ENCODE measurements at places on chromosomes 2 and 18.

- H3K4me3 ChIP-seq, result no peak overlapping the region
- H3K36me3 ChIP-seq, result no peaks in the 10 kb centered on the region
- H3K4me1 ChIP-seq, result no peaks in the 10 kb centered on the region
- no peak overlapping the region for H3K27ac ChIP-seq
Measured at GRCh38 chr18:53319628-53320027, 904.8 kb downstream of the MBD2 start.

- H3K36me3 ChIP-seq, result no peaks in the 10 kb centered on the region
- DNase-seq, result no peak
- H3K4me1 ChIP-seq, result peaks cover 11% of the 10 kb centered on the region
Measured at GRCh38 chr2:161139098-161139987, 20.9 kb upstream of the TANK start.

GRCh38 chr2:17719562-17720371 is 33.8 kb downstream of the SMC6 start:
- no peaks in the 10 kb centered on the region for H3K27me3 ChIP-seq
- 0 out of 2 replicates have a peak overlapping the region, but pooled peaks have one; percentile 7 for H3K27ac ChIP-seq
- H3K4me3 ChIP-seq, result no peak overlapping the region
- DNase-seq, result peak; percentile 58
- H3K4me1 ChIP-seq, result no peaks in the 10 kb centered on the region

GRCh38 chr18:55470826-55471225 is 117.2 kb downstream of the TCF4 start:
- no peak overlapping the region for H3K27ac ChIP-seq
- no peaks in the 10 kb centered on the region for H3K36me3 ChIP-seq
- no peak for DNase-seq
- H3K4me3 ChIP-seq, result no peak overlapping the region
- peaks cover 40% of the 10 kb centered on the region for H3K4me1 ChIP-seq

DNA sequence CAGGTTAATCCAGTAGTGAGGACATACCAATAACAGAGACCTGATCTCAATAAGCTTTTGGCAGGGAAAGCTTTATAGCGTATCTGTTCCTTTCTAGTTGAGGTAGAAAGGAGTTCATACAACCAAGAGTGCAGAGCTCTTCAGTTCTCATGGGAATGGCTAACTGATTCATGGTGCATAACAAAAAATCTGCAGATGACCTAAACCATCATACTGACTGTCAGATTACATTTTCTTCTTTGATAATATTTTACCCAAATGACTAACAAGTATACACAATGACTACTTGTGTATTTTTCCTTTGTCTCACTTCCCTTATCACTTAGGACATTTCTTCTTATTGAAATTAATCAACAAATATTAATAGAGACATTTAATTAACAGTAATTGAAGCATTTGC is 140.0 kb upstream of the SERTAD2 start:
- no peaks in the 10 kb centered on the region for H3K36me3 ChIP-seq
- no peak overlapping the region for H3K4me3 ChIP-seq
- no peak for DNase-seq
- H3K27me3 ChIP-seq, result no peaks in the 10 kb centered on the region

GRCh38 chr2:207944979-207945600 is 80.2 kb downstream of the PLEKHM3 start:
- H3K4me3 ChIP-seq, result no peak overlapping the region
- H3K4me1 ChIP-seq, result peaks cover 19% of the 10 kb centered on the region
- H3K36me3 ChIP-seq, result no peaks in the 10 kb centered on the region

DNA sequence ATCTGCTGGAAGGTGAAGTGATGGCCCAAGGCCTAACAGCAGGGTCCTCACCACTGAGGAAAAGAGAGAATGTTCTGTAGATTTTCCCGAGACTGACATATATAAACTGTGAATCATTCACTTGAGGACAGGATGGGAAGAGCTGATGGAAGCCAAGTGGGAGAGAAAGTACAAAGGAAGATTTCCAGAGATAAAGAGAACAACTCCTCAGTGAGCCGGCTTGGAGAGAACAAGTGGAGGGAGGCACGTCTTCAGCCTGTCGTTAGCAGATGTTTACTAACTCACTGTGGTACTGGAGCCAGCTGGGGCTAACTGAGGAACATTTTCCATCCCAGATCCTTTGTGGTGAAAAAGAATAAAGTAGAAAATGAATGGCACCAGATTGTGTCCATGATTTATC is 552.9 kb upstream of the TNP1 start:
- H3K27me3 ChIP-seq, result no peaks in the 10 kb centered on the region
- DNase-seq, result no peak
- no peak overlapping the region for H3K4me3 ChIP-seq
- no peaks in the 10 kb centered on the region for H3K36me3 ChIP-seq

- H3K4me1 ChIP-seq, result peaks cover 7% of the 10 kb centered on the region
- no peaks in the 10 kb centered on the region for H3K36me3 ChIP-seq
- DNase-seq, result no peak
- H3K27ac ChIP-seq, result no peak overlapping the region
Measured at GRCh38 chr2:166239548-166239947, 111.7 kb upstream of the SCN1A start.

DNA sequence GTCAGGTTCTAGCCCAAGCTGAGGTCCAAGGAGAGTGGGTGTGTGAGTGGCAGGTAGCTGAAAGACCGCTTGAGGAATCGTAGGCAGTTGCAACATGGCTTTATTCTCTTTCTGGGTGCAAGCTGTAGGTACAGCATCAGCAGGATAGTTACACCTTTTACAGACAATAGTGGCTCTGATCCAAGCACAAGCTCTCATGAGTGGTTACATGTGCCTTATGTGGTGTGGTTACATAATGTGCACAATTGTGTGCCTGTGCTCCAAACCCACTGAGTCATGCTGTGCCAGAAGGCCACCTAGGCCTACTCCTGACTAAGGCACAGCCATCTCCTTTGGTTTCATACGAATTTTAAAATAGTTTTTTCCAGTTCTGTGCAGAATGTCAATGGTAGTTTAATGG is 227.6 kb downstream of the SATB2 start:
- no peaks in the 10 kb centered on the region for H3K36me3 ChIP-seq
- H3K4me3 ChIP-seq, result no peak overlapping the region
- no peak for DNase-seq
- no peaks in the 10 kb centered on the region for H3K4me1 ChIP-seq
- no peaks in the 10 kb centered on the region for H3K27me3 ChIP-seq

DNA sequence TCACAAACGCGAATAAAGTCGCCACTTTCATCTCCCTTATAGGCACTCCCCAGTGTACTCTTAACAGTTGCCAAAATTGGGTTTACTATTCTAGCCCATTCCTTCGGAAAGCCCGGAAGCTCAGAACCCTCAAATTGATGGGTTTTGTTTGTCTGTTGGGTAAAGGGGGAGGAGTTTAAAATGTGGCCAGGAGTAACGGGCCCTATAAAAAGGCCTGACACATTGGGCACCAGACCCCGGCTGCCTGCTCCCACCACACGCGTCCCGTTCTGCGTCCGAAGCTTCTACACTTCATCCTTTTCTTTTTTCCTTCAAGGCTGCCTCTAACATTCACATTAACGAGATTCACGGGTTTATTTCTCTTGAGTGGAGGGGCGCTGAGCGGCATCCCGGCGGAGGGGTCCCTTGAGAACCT is 837 bp downstream of the NHEJ1 start:
- DNase-seq, result peak; percentile 67
- peak overlapping the region; percentile 67 for H3K4me3 ChIP-seq
- no peaks in the 10 kb centered on the region for H3K27me3 ChIP-seq
- H3K27ac ChIP-seq, result no peak overlapping the region
- peaks cover 4% of the 10 kb centered on the region for H3K4me1 ChIP-seq

GRCh38 chr2:148430101-148430500 is 214.4 kb upstream of the EPC2 start:
- DNase-seq, result no peak
- no peak overlapping the region for H3K4me3 ChIP-seq
- no peaks in the 10 kb centered on the region for H3K36me3 ChIP-seq
- no peak overlapping the region for H3K27ac ChIP-seq

- no peaks in the 10 kb centered on the region for H3K36me3 ChIP-seq
- no peaks in the 10 kb centered on the region for H3K27me3 ChIP-seq
- no peaks in the 10 kb centered on the region for H3K4me1 ChIP-seq
- DNase-seq, result no peak
- H3K4me3 ChIP-seq, result no peak overlapping the region
Measured at GRCh38 chr2:228548230-228548629, 366.7 kb upstream of the SPHKAP start.

DNA sequence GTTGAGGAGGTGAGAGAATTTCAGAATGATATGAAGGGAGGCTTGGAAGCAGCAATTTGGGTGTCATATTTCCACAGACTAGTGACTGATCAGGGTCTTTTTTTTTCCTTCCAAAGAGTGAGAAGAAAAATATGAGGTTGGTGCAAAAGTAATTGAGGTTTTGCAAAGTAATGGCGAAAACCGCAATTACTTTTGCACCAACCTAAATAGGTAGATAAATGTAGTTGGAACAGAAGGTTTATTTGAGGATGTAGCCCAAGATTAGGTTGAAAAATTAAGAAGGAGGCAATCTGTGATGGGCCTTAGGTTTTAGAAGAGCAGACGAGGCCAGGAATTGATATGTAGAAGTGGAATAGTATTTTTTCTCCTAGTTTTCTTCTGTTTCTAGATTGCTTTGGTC is 7.8 kb upstream of the LTBP1 start:
- no peaks in the 10 kb centered on the region for H3K27me3 ChIP-seq
- no peak overlapping the region for H3K4me3 ChIP-seq
- DNase-seq, result no peak
- H3K36me3 ChIP-seq, result no peaks in the 10 kb centered on the region

DNA sequence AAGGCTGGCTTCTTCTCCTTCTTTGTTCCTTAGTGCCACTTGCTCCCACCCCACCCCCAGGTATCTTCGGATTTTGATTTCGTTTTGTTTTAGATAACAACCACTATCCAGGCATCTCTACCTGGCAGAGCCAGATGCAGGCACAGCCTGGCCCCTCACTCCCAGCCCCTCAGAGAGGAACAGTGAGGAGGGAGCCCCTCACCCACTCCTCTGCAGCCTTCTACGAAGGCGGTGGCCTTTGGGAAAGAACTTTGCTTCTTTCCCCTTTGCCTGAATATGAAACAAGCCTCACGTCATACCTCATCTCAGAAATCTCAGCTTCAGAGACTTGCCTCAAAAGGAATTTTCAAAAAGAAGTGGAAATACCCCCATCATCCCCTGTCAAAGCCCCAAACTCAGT is 6.3 kb upstream of the CYP26B1 start:
- DNase-seq, result no peak
- peaks cover 3% of the 10 kb centered on the region for H3K4me1 ChIP-seq
- no peak overlapping the region for H3K27ac ChIP-seq

DNA sequence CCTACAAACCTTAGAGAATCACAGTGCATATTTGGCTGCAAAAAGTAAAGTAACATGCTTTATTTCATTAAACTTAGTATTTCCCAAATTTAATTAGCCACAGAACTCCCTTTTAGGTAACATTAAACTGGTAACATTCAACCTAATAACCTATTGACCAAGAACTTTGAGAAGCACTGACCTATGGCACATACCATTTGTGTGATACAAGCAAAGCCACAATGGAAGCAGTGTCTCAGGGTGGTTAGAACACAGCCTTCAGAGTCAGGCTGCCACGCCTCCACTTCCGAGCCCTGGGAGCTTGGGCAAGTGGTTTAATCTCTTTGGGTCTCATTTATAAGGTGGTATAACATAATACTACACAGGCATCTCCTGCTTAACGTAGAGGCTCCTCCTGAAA is 301.4 kb downstream of the PDE11A start:
- no peaks in the 10 kb centered on the region for H3K27me3 ChIP-seq
- no peak overlapping the region for H3K4me3 ChIP-seq
- H3K27ac ChIP-seq, result no peak overlapping the region
- no peaks in the 10 kb centered on the region for H3K4me1 ChIP-seq
- DNase-seq, result no peak
- no peaks in the 10 kb centered on the region for H3K36me3 ChIP-seq

GRCh38 chr18:63271881-63272299 is 47.7 kb downstream of the BCL2 start:
- DNase-seq, result no peak
- H3K27me3 ChIP-seq, result no peaks in the 10 kb centered on the region
- no peaks in the 10 kb centered on the region for H3K36me3 ChIP-seq
- no peak overlapping the region for H3K4me3 ChIP-seq
- no peaks in the 10 kb centered on the region for H3K4me1 ChIP-seq
- H3K27ac ChIP-seq, result no peak overlapping the region

- H3K4me3 ChIP-seq, result no peak overlapping the region
- H3K36me3 ChIP-seq, result no peaks in the 10 kb centered on the region
- no peak for DNase-seq
- H3K27ac ChIP-seq, result no peak overlapping the region
Measured at GRCh38 chr2:112050316-112050715, 4.8 kb upstream of the TMEM87B start.

DNA sequence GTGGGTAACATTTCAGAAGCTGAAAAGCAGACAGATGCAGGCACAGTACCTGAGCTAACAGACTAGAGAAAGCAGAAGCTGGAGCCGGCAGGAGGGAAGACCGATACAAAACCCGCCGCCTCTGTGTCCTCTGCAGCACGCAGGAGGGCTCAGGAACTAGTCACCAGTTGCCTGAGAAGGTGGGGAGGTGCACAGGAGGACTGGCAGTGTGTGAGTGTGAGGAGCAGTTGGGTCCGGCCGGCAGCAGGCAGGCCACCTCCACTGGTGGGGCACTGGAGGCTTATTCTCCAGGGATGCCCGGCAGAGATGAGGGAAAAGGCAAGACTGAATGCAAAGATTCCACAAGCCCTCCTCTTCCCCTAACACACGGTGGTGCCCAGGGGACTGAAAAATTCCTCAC is 18.2 kb downstream of the ERCC3 start:
- DNase-seq, result no peak
- no peaks in the 10 kb centered on the region for H3K4me1 ChIP-seq
- no peaks in the 10 kb centered on the region for H3K27me3 ChIP-seq
- no peak overlapping the region for H3K27ac ChIP-seq
- no peak overlapping the region for H3K4me3 ChIP-seq
- H3K36me3 ChIP-seq, result peaks cover 45% of the 10 kb centered on the region

GRCh38 chr18:70288171-70288850 is 534 bp upstream of the SOCS6 start:
- H3K4me3 ChIP-seq, result peak overlapping the region; percentile 89
- DNase-seq, result peak; percentile 71
- no peaks in the 10 kb centered on the region for H3K36me3 ChIP-seq
- H3K27me3 ChIP-seq, result peaks cover 9% of the 10 kb centered on the region

DNA sequence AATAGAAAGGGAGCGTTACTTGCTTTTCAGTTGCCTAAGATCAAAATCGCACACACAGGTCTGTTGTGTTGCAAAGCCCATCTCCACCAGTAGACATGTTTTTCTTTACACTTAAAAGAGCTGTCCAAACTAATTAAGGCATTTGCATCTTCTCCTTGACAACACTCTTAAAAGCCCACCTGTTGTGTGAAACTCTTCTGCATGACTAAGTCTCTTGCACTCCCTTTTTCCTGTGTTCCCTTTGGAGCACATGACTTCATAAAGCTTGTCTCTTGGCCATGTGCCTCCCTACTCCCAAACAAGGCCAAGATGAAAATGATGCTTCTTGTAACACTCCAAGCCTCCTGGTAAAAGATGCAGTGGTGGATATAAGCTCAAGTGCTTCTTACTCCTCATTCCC is 26.1 kb downstream of the PID1 start:
- peaks cover 12% of the 10 kb centered on the region for H3K4me1 ChIP-seq
- no peak overlapping the region for H3K27ac ChIP-seq
- no peaks in the 10 kb centered on the region for H3K27me3 ChIP-seq
- H3K36me3 ChIP-seq, result no peaks in the 10 kb centered on the region

- H3K4me3 ChIP-seq, result no peak overlapping the region
- no peak overlapping the region for H3K27ac ChIP-seq
- peaks cover 38% of the 10 kb centered on the region for H3K4me1 ChIP-seq
Measured at GRCh38 chr18:77255426-77256105, 5.9 kb downstream of the GALR1 start.

Measured in GM23338 (cell line).